ENCODE measurements at places on chromosomes 7 and 10.

DNA sequence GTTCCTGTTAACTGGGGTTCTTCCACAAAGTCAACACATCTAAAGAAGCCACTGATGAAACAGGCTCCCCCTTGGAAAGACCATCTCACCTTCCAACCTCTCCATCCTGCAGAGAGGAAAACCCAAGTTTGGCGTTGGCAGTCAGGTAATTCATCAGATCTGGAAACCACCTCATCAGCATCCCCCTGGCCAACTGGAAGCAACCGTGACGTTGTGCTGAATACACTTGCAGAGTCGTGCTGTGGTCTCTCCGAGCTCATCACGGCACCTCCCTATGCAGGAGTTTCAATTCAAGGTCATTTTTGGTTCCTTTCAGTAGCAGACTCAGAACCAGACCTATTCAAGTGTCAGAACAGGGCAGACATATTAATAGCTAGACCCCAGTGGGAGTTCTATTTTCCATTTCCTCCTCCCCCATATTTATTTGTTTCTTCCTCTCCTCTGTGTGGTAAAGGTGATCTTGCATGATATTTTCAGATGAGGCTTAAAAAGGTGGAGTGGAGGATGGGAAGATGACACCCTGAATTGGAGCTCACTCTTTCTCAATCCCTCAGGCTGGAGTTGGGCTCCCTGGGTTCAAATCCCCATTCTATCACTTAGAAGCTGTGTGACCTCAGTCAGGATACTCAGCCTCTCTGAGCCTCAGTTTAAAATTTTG lies 149.1 kb upstream of the ADO start:
- DNase-seq = no peak

GRCh38 chr10:107733328-107734130 lies 569.0 kb upstream of the SORCS1 start:
- no peak for DNase-seq

- DNase-seq = no peak
These were observed 813.2 kb upstream of the AUTS2 start for GRCh38 chr7:68785036-68785435.

GRCh38 chr7:24877790-24878311 lies 102.1 kb downstream of the OSBPL3 start:
- peak; percentile 27 for DNase-seq

All from activated T-cell treated with anti-CD3 and anti-CD28 coated beads, Interleukin-2, amount 50 U/mL, for 4 hours (primary cell).